Jurkat, Clone E6-1 (cell line): ENCODE measurements at places on chromosomes 3 and 15.
A peak's percentile ranks its signal among the peaks of the same experiment; 100 is the strongest.

DNA sequence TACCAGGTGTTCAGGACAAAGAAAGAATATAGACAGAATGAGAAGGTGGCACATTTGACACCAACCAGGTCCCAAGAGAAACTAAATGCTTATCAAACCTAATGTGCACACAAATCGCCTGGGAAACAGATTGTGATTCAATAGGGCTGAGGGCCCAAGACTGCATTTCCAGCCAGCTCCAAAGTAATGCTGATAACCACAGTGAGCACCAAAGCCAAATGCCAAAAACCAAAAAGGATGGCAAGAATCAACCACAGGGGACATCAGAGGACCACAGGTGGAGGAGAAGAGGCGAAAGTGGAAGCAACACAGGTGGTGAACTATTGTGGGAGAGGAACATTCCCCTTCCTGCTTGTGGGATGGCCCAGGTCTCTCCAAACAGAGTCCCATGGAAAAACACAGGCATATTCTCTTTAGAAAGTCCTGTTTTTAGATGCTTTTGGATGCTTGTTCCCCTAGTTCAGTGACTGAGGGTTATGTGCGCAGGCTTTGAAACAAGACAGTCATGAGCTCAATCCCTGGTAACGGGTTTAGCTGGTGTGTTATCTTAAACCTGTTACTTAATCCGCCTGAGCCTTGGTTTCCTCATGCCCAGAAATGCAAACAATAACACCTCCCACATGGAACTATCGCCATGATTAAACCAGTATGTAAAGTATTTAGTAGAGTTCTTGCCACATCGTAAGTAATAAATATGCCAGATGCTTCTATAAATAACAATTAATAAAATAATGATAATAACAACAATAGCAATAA lies 241.7 kb downstream of the ATP8B4 start:
- no peak for DNase-seq

DNA sequence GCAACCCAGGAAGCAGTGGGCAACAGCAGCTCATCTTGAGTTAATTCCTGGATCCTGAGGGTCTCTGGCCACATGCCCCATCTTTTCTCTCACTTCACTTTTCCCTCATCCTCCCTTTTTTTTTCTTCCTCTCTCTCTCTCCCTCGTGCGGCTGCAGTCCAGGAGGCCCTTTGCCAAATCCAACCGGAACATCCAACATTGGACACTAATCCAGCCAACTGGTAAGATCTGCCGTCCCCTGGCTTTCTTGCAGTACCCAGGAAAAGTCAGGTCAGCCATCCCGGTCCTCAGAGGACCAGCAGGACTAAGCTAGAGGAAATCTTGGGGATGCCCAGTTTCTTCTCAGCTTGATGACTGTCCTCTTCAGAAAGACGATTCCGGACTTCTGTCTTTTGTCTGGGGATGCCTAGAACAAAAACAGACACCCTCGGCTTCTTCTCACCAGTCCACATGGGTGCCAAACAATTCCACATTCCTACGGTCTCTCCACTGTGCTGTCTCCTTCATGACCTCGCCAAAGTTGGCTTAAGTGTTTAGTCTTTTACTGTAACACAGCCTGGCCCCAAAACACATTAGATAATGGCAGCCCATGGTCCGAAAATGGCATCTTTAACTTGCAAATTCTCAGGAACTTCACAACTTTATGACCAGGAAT lies 115.6 kb downstream of the GSK3B start:
- no peak for DNase-seq

GRCh38 chr3:128317698-128318231 lies 148.9 kb downstream of the DNAJB8 start:
- no peak for DNase-seq

GRCh38 chr3:161409069-161409468 lies 37.8 kb upstream of the SPTSSB start:
- peak; percentile 54 for DNase-seq

GRCh38 chr3:180142041-180142440 lies 105.3 kb upstream of the PEX5L start:
- no peak for DNase-seq

GRCh38 chr15:45259796-45260195 lies 7.8 kb downstream of the SLC28A2 start:
- peak; percentile 42 for DNase-seq

DNA sequence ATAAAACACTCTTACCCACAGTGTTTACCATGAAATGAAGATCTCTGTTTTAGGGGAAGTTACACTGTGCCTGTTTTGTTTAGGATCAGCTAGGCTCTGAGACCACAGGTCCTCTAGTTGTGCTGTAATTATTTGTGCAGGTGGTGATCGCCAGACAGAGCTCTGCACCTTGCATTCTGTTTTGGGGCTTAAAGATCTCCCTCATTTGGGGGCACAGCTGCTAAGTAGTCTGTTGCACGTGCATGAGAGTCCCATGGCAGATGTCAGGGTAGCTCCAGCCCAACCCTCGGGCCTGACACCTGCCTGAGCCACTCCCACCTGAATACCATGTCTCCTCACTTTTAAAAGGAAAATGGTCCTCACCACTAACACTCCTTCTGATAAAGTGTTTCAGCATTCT lies 12.4 kb downstream of the C3orf20 start:
- peak; percentile 11 for DNase-seq

- no peak for DNase-seq
These were observed 105.0 kb upstream of the GOLGA6L6 start for GRCh38 chr15:20646529-20647142.

DNA sequence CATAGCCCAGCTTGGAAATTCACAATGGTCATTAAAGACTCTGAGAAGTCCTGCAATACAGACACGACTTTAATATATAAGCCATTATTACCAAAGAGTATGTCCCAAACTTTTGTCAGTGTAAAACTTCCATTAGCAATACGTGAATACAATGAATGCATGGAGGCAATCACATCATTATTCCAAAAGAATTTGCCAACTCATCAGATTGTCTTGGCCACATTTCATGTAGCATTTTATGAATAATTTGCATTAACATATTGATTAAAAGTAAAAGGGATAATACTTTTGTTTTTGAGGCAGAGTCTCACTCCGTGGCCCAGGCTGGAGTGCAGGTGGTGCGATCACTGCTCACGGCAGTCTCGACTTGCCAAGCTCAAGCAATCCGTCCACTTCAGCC lies 7.9 kb upstream of the DUT start:
- no peak for DNase-seq

- DNase-seq, result no peak
These were observed 65.4 kb upstream of the C3orf80 start for GRCh38 chr3:160159806-160160205.

DNA sequence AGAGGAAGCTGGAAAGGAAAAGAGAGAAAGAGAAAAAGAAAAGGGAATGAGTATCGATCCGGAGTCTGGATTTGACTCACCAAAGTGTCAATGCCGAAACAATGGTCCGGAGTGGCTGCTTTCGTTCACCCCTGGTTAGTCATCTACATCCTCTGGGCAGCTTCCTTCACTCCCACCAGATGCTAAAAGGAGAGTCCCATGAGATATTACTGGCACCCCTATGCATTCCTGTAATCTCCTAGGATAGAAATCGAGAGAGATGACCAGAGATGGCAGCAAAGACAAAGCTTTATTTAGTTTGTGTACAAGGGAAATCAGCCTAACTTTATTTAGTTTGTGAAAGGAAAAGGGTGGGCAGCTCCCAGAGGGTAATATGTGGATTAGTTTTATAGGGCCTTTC lies 622.2 kb downstream of the ZPLD1 start:
- DNase-seq, result no peak

- DNase-seq, result no peak
These were observed 270.6 kb upstream of the TPRG1 start for GRCh38 chr3:188901126-188901525.

GRCh38 chr3:119588112-119588511 lies 8.8 kb downstream of the ADPRH start:
- DNase-seq, result no peak

- no peak for DNase-seq
These were observed 130.6 kb downstream of the C3orf38 start for GRCh38 chr3:88280326-88280725.

DNA sequence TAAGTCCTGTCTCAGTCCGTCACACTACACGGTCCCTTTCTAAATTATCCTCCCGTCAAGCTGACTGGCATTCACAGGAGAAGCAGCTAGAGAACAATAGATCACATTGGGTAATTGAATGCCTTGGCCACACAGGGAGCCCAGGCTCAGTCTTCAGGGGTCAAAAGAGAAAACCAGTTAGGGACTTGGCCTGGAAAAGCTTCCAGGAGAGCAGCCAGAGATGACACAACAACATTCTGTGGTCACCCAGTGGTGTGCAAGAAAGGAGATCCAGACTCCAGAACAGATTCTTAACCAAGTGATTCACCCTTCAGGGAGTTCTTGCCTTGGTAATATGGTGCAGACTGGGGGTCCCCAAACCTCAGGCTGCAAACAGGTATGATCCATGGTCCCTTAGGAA lies 15.9 kb downstream of the ARHGAP31 start:
- no peak for DNase-seq

- DNase-seq, result no peak
These were observed 162.3 kb upstream of the ARHGEF26 start for GRCh38 chr3:153958635-153959595.

DNA sequence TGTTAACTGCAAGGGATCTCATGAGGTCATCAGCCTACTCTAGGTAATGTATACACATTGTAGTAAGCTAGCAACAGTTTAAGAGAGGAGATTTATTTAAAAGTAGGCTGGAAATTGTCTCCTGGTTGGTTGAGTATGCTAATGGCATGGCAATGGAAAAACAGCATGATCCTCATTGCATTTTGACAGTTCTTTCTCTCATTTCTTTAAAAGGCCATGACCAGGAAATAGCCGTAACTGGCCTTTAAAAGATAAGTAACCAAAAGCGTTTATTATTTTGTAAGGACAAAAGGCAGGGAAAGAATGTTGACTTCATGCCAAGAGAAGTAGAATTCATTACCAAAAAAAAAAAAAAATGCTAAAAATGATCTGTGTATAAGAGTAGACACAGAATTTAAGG lies 310.3 kb downstream of the FGF12 start:
- no peak for DNase-seq
